ENCODE measurements at places on chromosomes 12 and 14. TPM values are rescaled to one million over a fixed set of nuclear protein-coding genes. Genes with fewer than 3 reads are reported as not detected.

SLC25A3 gene
- 548 TPM for total RNA-seq

KRT73 gene
- total RNA-seq: not detected

ESR2 gene
- total RNA-seq: 0.07 TPM

KRT79 gene
- 0.07 TPM for total RNA-seq

GLIPR1L1 gene
- not detected for total RNA-seq

PCED1B gene
- 2.6 TPM for total RNA-seq

PLEKHG3 gene
- 105 TPM for total RNA-seq

MSRB3 gene
- total RNA-seq: 4.8 TPM

ANKS1B gene
- 0.07 TPM for total RNA-seq

KCNC2 gene
- not detected for total RNA-seq

IL26 gene
- not detected for total RNA-seq

DPY19L2 gene
- 1.6 TPM for total RNA-seq

TAS2R13 gene
- total RNA-seq: under 0.01 TPM

DYNC1H1 gene
- total RNA-seq: 355 TPM

PLEK2 gene
- total RNA-seq: 27.8 TPM

LHX5 gene
- under 0.01 TPM for total RNA-seq

CPM gene
- total RNA-seq: 12.3 TPM

CLEC6A gene
- total RNA-seq: not detected

TIMELESS gene
- total RNA-seq: 6.8 TPM

INSM2 gene
- total RNA-seq: not detected
